ENCODE measurements at places on chromosomes 7 and 10.

- DNase-seq, result no peak
Observed at GRCh38 chr7:18405726-18406125, 89.8 kb upstream of the HDAC9 start.

GRCh38 chr7:139232904-139233303 is 1.9 kb downstream of the UBN2 start:
- no peak for DNase-seq

DNA sequence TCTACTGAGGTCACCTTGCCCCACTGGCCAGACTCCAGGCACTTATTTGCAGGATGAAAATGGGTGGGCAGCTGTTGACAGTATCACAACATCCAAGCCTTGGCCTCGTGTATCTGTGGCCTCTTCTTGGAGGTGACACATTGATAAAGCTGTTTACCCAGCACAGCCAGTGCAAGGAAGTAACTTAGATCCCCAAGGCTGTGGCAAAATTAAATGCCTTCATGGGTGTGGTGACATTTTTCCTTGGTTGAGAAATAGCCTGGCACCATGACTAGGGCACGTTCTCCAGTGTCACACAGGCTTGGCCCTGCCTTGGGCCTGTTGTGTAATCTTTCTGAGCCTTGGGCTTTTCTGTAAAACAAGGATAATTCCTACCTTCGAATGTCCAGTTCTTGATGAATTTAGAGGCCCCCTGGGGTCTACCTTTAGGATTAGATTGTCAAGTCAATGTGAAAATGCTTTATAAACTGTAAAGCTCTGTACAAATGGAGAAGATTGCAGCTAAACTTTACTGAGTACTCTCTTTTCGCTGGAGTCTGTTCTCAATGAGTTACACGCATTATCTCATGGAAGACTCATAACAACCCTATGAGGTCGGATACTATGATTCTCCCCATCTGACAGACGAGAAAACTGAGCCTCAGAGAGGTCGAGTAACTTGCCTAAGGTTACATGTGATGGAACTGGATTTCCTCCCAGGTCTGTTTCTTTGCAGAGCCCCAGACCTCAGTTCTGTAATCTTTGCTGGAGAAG is 46.7 kb upstream of the LOXL4 start:
- no peak for DNase-seq

DNA sequence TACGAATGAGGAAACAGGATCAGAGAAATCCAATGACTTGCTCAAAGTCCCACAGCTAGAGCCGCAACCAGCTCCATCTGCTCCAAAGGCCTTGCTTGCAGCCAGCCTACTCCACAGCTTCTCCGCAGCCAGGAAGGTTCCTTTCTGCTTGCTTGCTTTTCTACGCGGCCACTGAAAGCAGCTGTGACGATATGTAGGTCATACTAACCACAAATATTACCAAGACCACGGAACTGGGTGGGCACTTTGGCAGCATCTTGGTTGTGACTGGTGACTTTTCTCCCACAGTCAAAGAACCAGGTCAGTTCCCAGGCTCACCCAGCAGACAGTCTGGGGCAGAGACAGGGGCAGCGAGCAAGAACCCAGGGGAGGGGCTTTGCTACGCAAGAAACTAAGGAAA is 86.4 kb downstream of the FAM53B start:
- no peak for DNase-seq

DNA sequence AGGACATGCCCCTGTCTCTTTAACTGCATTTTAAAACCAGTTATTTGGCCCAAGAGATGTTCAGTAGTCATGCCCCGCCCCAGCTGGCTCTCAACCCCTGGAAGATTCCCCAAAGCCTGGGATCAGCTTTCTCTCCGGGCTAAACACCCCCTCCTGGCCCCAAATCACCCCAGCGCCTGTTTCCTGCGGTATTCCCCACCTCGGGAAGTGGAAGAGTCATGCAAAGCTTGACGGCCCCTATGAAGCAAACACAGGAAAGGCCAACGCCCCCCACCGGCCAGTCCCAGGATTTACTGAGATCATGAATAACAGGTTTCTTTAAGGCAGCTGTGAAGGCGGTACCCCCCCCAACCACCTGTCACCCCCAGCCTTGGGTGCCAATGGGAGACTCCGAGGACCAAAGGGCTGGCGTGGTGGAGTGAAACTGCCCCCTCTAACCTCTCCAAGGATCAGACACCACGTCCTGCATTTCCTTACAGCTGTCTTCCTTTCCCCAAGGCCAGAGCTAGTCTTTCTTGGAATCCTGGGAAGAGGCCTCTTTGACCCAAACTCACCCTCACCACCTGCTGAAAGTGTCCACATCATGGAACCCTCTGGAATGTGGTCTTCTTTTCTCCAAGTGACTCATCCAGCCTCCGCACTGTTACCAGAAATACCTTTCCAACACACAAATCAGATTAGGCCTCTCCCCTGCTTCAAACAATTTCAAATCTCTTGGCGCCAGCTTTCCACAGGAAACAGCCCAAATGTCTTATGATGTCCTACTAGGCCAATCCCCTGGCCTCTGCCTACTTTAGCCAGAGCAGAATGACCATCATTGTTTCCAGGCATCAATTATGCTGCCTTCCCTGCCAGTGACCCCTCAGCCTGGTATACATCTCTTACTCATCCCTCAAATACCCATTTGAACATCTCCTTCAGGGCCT is 301.5 kb downstream of the ZEB1 start:
- DNase-seq, result no peak

GRCh38 chr10:119315128-119316001 is 108.0 kb downstream of the GRK5 start:
- DNase-seq, result no peak

DNA sequence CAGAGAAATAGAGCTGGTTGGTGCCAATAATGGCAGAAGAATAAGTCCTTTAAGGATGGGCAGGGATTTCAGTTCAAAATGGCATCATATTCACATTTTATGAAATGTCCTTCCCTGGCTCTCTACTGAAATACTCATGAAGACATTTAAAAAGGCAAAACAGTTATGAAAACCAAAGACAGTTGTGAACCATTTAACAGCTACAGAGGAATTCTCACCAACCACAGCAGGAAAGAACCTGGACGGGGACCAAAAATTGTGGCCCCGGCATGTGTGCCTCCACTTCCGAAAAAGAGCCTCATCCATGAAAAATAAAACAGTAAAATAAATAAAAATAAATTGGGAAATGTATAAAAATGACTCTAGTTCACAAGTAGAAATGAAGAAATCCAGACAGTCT is 539.5 kb downstream of the SUGCT start:
- DNase-seq, result no peak

GRCh38 chr10:132041340-132041739 is 24.4 kb upstream of the JAKMIP3 start:
- no peak for DNase-seq

DNA sequence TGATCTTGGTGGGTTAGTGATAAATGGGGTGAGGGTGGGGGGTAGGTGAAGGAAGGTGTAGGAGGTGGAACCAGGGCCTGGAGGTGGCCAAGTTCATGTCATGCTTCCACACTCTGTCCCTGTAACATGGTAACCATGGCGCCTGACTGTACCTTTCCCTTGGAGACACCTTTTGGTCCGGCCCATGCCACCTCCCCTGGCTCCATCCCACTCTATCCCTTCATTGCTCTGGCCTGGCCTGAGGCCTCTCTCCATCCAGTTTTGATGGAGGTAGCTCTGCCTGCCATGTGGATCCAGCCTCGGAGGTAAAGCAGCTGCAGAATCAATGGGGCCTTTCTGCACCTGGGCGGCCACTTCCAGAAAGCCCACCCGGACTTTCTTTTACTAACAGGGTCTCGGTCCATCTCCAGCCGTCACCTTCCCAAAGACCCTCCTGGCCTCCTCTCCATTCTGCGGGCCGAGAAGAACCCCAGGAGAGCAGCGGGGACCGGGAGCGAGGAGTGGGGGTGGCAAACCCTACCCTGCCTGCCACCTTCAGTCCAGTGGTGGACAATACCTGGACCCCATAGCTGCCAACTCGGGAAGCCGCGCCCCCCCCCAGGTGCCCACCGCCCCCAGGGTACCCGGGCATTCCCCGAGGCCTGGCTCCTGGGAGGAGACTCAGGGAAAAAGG is 504 bp upstream of the TRRAP start:
- DNase-seq, result no peak

DNA sequence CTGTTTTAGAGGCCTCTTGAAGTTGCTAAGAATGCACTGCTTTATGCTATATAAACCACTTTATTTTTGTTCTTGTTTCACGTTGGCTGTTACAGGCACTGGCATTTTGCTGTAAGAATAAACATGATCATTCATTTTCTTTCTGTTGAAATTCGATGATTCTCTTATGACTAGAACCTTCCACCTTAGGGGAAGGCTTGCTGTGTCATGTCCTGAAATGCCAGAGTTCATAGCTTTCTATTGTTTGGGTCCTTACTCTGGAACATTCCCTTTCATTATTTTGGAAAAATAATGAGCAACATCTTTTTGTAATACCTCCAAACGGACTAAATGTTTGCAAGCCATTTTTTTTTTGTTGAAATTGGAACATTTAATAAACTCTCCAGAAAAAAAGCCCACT is 495.1 kb upstream of the POT1 start:
- DNase-seq, result no peak

DNA sequence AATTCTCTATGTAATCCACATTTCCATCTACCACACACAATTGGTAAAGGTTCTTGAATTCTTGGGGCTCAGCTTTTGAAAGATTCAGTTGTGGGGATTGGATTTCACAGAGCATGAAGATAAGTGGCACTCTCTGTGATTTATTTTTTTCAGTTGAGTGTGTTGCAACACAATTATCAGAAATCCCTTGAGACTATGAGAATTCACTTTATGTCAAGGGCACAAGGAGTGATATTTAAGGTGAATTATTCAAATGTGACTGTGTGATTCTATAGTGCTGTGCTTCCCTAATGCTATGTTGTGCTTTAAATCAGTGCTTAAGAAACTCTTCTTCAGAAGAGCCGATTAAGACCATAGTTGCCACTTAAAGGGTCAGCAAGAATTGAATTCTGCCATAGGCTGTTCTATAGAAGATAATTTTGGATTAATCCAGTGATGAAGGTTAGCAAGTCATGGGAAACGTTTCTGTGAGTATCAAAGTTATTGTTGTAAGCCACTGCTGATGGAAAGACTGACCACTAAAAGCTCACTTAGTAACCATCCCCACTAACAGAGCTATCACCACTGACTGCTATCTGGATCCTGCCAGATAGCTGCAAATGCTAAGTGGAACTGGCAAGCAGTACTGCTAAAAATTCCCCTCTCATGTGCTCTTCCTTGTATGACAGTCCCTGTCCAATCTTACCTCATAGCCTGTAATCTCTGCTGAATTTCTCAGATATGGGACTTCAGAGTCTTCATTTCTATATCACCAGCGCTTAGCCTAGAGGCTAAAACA is 134.0 kb upstream of the SEMA3D start:
- peak; percentile 29 for DNase-seq

GRCh38 chr10:27743012-27743876 is 2.4 kb downstream of the MKX start:
- peak; percentile 1 for DNase-seq

DNA sequence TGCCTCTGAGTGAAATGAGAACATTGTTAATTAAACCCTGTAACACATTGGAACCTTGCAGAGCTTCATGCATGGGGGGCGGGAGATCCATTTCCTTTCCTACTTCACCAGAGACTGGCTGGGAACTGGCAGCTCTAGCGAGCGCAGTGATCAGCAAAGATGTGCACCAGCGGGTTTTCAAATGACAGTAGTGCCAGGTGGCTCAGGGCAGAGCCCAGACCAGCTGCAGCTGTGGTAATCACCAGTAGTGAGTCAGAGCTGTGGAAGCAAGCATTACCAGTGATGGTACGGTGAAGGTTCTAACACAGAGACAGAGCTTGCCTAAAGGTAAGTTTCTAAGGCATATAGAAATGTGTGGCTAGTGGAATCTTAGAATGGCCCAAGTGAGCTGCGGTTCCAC is 1009.7 kb upstream of the CELF2 start:
- no peak for DNase-seq

- no peak for DNase-seq
Observed at GRCh38 chr10:113646336-113647201, 17.3 kb downstream of the NRAP start.

DNA sequence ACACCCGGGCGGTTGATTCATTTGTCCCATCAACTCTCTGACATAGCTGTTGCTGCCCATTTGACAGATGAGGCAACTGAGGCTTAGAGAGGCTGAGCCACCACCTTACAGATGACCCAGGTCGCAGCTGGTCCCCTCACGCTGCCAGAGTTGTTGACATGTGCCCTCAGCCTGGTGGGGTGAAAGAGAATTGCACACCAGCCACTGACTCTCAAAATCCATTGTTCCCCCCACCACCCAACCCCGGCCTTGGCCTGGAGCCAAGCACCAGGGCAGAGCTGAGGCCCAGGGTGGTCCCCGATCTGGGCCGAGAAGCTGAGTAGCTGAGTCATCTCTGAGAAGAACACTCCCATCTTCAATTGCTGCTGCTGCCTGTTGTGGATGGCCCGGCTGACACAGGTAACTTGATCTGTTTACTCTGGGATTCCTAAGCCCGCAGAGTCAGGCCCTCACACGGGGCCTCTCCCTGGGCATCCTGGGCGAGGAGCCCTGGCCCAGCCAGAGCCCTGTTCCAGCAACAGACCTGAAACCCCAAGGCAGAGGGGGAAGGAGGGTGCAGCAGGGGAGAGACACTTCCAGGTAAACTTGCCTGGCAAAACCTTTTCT is 27.5 kb downstream of the PVRIG start:
- DNase-seq, result peak; percentile 85

DNA sequence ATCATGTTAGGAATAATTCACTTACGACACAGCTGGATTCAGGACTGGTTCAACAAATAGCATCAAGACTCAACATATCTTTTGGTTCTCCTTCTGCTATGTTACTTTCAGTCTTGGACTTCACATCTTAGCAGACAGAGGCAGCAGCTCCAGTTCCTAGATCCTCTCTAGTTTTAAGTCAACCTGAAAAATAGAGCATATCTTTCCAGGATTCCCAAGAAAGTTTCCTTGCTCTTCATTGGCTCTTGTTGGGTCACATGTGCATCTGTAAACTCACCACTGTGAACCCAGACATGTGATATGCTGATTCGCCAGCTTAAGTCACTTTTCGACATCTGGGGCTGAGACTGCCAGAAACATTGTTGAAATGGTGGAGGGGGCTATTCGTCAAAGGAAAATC is 210.1 kb upstream of the KMT2E start:
- DNase-seq, result no peak

DNA sequence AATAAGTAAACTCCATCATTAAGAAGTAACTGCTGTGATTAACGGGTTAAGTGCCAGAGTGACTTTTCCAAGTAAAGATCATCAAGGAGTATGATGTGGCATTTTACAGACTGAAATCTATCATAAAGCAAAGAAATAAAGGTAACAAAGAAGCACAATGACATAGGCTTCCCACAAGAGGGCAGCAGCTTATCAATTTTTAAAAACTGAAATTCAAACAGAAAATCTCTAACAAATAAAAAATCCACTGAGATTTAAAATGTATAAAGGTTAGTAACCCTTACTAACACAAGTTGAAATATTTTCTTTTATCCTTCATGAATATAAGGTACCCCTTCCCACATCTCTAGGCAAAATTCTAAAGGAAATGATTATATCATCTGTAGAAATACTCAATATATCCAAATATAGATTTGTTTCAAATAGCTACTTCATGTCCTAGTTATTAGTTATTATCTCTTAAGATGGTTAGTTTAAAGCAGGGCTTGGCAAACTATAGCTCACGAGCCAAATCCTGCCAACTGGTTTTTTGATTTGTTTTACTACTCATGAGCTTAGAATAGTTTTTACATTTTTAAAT is 29.2 kb downstream of the FAM3C start:
- peak; percentile 19 for DNase-seq

GRCh38 chr10:30019468-30019867 is 39.9 kb downstream of the JCAD start:
- no peak for DNase-seq

GRCh38 chr7:95536656-95537311 is 51.0 kb downstream of the ASB4 start:
- DNase-seq, result no peak

Data from NCI-H2107 (cell line).